NCI-H1436 (cell line): ENCODE measurements at places on chromosomes 7 and 10.

GRCh38 chr10:71873582-71874211 is 22.6 kb upstream of the PSAP start:
- no peak for DNase-seq

GRCh38 chr10:131786756-131787605 is 113.8 kb upstream of the PPP2R2D start:
- DNase-seq = peak; percentile 47

- no peak for DNase-seq
Measured at GRCh38 chr10:132110111-132110521, 44.4 kb downstream of the JAKMIP3 start.

- DNase-seq = no peak
Measured at GRCh38 chr10:32650246-32650655, 204.3 kb downstream of the CCDC7 start.

DNA sequence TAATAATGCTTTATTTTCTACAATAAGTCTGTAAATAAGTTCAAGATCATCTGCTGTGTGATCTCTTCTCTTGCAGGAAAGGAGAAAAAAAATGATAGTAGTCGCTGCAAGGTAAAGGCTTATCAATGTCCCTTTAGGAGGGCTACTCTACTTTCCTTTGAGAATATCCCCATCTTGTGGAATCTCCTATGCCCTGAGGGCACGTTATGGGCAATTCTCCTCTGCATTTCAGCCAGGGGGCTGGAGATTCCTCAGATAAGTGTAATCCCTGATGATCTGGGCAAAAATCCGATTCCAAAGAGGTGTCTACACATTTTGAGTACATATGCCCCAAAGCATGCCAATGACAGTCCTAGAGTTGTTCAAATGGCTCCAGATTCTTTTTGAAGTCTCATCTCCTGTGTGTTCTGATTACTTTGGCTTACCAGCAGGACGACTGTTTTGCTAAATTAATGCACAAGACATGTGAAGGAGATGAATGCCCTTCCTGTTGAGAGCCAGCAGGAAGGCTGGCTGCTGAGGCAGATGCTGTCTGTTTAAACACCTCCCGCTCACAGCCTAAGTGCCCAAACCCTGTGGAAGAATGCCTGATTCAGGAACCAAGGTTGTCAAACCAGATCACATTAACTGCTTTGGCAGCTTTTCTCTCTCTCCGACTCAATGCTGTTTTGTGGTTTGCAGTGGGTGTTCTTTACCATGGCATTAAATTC is 171.2 kb upstream of the COL1A2 start:
- peak; percentile 44 for DNase-seq

DNA sequence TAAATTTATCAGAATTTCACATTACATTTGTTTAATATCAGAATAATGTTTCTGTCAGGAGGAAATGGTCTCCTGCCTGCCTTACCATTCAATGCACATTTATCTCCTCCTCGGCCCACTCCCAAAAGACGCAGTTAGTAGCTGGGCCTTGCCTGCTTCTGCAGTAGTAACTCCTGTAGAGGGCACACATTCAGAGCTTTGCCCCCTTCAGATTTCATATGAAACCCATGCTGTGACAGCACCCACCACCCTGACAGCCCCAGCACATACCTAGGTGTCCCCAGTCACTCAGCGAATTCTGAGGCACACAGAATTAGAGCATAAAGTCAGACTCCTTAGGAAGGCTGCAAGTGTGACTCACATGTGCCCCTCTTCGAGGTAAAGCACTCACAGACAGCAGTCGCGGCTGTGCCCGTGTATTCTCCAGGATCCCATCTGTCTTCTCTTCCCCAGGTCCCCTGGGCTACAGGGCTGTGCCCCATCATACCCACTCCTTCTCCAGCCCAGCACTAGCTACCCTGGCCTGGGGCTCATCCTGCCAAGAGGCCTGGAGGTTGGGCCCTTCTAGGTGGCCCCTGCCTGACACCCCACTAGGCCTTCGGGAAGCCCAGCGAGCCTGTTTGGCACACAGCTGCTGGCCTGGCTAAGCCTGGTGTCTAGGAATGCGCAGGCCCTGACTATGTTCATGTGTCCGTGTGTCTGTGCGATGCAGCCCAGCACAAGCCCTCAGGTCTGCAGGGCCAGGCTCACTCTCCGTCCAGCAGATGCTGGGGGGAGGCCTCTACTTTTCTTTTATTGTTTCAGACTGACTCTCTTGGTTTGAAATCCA is 4.7 kb upstream of the DEPP1 start:
- DNase-seq = no peak

GRCh38 chr7:107007007-107007891 is 37.3 kb upstream of the PRKAR2B start:
- DNase-seq = no peak

DNA sequence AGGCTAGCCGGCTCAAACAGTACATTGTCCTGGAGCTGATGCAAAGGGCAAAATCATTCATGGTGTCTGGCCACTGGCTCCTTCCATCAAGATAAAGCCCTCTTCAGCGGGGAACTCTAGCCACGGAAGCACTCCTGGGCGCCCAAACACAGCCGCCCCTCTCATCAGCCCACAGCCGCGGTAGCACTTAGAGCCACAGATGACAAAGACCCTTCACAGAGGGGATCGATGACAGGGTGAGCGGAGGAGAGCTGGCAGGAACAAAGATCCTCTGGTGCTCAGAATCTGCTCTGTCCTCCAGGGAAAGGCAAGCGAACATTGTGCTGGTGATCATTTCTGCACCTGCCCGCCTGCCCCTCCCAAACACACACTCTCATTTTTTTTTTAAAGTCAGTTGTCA is 222.2 kb upstream of the NRP1 start:
- no peak for DNase-seq

GRCh38 chr7:14858866-14859265 is 43.7 kb downstream of the DGKB start:
- DNase-seq = no peak

DNA sequence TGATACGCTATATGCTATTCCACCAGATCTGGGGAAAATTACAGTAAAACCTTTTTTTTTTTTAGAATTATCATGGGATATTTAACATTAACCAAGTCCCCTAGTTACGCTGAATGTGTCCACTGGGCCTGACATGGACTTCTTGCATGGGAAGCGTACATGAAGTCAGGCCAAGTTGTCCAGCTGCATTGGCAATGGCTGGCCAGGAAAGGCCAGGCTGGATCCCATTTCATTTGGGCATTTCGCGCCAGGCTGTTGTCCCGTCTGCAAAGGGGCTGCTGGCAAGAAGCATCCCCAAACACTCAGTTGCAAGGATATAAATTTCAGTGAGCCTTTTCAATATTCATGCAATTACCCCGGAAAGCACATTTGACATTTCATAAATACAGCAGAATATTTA is 933.3 kb downstream of the GRID1 start:
- no peak for DNase-seq

GRCh38 chr7:81684514-81685269 is 85.2 kb downstream of the HGF start:
- DNase-seq = peak; percentile 94

DNA sequence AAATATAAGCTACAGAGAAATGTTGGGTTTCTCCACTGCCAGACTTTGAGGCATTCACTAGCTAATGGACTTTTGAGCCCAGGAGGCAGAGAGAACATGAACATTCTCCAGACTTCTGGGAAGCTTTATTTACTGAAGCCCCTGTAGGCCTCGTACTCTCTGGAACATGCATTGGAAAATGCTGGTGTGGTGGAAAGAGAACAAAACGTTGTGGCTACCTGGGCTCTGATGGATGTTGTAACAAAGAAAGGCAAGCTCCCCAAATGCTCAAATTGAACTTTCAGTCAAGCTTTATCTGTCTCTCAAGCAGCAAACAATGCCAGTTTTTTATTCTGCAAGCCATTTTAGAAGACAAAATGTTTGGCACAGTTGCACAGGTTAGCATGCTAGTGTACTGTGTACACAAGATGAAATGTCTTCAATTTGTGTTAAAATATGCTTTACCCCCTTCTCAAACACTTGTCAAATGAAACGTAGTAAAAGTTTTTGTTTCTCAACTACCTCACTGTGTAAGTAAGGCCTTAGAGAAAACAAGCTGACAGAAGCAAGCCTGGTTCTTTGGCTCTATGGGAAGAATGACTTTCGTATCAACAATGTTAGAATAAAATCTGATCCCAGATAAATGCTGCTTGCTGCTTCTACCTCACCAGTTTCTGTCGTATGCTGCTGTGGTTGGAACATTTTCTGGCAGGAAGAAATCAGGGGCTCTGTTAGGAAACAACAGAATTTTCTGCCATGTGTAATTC is 71.0 kb upstream of the CC2D2B start:
- no peak for DNase-seq

- no peak for DNase-seq
Measured at GRCh38 chr7:116177009-116177408, 33.3 kb upstream of the TES start.

- DNase-seq = no peak
Measured at GRCh38 chr7:101677797-101678479, 48.8 kb upstream of the MYL10 start.
